ENCODE measurements at places on chromosomes 3 and 15.

DNA sequence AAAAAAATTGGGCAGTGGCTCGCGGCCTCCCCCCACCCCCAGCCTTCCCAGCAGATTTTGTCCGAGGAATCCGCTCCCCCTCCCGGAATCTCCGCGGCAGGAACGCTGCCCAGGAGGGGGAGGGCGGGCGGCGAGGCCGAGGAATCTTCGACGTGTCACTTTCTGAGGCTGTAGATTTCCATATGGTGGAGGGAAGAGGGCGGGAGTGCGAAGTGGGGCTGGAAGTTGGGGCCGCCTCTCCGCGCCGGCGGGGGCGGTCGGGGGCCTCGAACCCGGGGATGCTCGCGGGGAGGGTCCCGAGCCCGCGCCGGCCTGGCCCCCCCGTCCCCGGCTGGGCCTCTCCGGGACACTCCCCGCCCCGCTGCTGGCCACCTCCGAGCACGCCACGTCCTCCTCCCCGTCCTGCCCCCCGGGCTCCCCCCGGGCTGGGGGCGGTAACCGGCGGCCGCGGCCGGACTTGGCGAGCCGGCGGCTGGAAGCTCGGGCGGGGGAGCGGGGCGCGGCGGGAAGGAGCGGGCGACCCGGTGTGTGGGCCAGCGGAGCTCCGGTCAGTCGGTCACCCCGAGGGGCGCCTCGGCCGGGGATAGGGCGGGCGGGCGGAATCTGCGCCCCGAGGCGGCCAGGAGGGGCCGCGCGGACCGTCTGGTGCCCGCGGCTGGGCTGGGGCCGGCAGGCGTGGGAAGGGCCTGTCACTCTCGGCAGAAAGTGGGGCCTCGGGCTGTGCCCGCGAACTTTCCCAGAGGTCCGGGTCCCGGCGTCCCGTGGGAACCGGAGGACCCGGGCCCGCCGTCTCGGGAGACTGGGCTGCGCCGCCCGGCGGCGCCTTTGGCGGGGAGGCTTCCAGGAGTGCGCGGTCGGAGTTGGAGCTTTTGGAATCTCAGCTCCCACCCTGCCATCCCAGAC lies 951 bp downstream of the FNDC3B start:
- DNase-seq: peak; percentile 19

DNA sequence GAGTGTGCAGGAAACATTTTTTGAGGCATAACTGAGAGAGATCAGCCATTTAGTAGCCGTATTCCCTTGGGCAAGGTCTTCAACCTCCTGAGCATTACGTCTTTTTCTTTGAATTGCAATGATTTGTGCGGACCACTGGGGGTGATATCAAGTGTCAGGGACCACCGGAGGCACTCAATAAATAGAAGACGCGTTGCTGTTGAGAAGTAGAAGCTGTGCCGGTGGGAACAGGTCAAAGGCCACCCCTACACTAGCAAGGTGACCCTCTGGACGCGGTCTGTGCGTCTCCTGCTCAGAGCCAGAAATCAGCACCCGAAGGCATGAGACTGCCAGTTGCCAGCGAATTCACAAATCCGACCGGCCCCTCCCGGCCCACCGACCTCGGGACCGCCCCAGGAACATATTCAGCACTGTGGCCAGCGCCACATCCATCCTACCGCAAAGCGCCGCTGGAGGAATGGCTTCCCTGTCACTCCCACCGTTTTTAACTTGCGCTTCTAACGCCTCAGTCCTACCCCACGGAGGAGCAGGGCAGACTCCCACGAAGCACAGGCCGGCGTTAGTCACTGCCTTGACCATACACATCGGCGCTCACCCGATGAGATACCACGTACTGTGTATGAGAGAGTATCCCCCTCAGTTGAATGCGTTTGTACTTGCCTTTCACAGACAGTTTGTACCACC lies 1.4 kb upstream of the GHSR start:
- no peak for DNase-seq

- DNase-seq: no peak
Measured at GRCh38 chr3:150236316-150237082, 171.6 kb upstream of the TSC22D2 start.

GRCh38 chr3:67719333-67719732 lies 64.9 kb upstream of the SUCLG2 start:
- DNase-seq: no peak

DNA sequence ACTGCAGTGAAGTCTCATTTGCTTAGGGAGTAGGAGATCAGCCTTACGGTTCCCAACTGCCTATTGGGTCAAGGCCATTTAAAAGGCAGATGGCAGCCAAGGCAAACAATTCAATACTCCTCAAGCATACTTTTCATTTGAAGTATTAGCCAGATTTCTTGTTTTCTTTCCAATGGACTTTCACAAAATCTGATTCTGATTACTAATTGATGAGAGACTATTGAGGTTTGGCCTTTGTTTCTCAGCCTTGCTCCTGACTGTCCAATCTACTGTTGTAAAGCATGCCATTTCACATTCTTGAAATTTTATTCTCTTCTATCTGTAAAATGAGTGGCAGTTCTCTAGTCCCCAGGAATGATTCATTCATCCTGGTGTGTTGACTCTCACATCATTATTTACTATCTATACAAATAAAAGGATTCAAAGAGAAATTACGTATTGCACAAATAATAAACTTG lies 166.2 kb upstream of the TGFBR2 start:
- no peak for DNase-seq

DNA sequence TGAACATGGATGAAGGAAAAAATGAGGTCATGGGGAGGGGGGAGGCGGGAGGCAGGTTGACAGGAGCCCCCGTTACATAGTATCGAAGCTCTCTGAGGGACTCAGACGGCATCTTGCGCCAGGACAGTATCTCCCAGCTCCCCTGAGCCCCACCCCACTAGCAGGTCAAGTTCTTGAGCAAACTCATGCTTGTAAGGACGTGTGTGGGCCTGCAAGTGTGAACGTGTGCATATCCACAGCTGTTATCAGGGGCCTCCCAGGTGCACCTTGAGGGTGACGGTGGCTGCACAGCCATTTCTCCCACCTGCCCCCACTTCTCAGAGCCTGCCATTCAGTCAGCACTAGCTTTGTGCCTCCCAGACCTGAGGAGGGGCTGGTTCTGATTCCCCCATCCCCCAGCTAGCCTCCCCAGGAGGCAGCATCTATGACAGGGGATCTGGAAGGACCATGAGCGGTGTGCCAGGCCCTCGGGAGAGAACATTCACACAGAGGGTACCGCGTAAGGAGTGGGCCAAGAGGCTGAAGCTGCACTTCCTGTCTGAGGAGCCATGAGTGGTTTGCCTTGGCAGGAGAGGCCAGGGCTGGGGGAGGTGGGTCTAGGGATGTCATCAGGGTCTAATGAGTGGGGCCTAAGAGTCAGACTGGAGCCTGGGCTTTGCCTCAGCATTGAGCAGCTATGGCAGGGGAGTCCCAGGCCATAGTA lies 2.9 kb downstream of the SEMA3F start:
- no peak for DNase-seq

DNA sequence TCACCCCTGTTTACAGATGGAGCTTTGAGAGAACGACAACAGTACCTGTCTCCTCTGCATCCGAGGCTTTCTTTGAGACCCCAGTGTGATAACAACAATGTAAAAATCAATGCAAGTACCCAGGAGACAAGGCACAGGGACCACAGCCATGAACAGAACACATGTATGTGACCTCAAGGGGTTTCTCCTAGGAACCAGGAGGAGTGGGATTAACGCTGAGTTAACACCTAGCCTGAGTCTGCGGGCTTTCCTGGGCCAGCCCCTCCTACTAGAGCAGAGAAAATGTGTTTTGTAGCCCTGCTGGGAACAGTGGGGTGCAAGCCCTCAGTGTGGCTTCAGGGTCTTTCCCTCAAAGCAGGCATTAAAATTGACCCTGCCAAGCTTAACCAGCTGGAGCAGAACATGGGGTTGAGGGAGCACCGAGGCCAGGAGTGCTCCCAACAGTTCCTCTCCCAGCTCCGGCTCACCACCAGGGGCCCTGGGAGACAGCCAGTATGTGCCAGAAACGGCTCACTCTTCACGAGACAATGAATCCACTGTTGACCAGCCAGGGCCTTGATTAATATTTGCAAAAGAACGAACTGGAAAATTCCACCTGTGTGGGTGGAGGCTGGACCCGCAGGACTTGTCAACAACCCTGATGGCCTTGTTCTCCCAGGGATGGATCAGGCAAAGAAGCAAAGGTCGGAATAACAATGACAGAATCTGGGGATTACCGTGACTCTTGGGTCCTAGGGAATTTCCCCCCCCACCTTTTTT lies 3.6 kb downstream of the CHDH start:
- DNase-seq: peak; percentile 85

DNA sequence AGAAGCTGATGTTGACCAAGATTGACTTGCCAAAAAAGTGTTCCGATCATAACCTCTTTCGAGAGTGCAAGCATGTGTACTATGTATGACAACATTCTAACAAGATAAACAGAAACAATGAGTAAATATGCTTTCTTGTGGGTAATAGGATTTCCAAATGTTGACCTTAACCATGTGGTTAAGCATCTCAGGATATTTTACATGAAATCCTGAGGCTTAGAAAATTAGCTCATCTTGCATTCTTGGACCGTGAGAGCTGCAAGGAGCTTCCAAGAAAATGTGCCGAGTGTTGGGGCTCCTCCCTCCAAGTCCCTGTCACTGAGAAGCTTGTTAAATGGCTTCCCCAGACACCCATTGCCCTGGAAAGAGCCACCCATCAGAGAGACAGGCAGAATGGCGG lies 50.1 kb downstream of the C3orf20 start:
- no peak for DNase-seq

- DNase-seq: no peak
Measured at GRCh38 chr15:27623149-27623548, 476.0 kb downstream of the OCA2 start.

GRCh38 chr15:42354824-42355223 lies 4.5 kb upstream of the CAPN3 start:
- DNase-seq: no peak

DNA sequence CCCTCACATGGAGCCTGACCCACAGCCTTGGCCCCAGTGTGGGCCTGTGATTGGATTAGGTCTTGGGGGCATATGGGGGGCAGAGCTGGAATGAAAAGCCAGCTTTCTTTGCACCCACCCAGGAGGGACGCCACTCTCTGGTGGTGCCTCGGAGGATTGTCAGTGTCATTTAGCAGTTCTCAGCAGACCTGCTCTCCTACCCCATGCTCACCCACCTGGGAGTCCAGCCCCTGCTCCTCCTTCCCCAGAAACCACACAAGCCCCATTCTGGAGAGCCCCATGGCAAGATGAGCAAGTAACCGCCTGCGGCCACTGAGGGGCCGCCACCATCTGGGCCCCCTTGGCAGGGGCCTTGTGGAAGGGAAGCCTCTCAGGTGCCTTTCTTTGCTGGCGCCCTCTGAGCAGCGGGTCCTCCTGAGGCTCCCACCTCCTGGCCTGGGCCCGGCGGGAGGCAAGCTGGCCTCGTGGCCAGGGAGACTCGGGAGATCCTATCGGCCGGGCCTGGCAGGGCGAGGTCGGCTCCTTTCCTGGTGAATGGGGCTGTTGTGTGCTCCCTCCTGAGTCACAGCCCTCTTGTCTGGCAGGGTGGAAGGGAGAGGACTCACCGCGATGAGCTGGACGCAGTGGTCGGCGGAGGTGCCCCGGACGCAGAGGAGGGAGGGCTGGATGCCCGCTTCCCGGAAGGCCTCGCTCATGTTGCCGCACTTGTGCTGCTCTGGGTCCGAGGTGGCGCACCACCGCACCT lies 2.3 kb downstream of the MELTF start:
- no peak for DNase-seq

DNA sequence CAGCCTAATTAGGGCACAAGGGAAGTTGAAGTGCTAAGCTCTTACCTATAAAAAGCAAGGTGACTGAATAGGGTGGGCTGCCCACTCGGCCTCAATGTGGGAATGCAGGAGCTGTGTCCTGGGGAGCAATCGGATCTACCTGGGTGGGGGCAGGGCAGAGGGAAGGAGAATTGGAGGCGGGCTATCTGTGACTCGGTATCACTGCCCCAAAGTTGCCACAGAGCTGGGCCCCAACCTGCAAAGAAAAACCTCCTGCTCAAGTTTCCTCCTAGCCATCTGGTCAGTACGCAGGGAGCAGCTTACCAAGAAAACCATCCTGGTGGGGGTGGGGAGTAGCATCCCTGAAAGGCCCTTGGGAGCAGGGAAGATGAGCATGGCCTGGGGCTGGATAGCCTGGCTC lies 10.7 kb downstream of the CIB2 start:
- no peak for DNase-seq

GRCh38 chr3:50583897-50584296 lies 14.6 kb downstream of the HEMK1 start:
- DNase-seq: no peak

GRCh38 chr3:23592961-23593931 lies 212.5 kb upstream of the UBE2E1 start:
- no peak for DNase-seq

DNA sequence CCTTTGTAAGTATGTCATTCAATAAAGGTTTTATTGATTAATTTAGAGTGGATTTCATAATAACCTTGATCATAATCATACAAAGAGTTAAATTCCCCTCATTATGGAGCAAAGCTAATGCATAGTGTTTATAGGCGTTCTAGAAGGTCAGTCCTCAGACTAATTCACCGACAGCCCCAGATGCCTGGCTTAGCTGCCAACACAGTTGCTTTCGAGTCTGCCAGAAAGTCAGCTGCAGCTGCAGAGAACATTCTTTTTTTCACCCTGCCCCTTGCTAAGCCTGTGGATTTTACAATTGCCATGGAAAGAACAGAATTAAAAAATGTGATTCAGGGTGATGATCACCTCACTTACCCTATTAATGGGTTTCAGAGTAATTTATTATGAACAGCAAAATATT lies 21.2 kb downstream of the CADM2 start:
- DNase-seq: no peak

GRCh38 chr15:91114301-91114700 lies 14.2 kb downstream of the SV2B start:
- no peak for DNase-seq

- no peak for DNase-seq
Measured at GRCh38 chr3:194950906-194951628, 265.4 kb downstream of the FAM43A start.

DNA sequence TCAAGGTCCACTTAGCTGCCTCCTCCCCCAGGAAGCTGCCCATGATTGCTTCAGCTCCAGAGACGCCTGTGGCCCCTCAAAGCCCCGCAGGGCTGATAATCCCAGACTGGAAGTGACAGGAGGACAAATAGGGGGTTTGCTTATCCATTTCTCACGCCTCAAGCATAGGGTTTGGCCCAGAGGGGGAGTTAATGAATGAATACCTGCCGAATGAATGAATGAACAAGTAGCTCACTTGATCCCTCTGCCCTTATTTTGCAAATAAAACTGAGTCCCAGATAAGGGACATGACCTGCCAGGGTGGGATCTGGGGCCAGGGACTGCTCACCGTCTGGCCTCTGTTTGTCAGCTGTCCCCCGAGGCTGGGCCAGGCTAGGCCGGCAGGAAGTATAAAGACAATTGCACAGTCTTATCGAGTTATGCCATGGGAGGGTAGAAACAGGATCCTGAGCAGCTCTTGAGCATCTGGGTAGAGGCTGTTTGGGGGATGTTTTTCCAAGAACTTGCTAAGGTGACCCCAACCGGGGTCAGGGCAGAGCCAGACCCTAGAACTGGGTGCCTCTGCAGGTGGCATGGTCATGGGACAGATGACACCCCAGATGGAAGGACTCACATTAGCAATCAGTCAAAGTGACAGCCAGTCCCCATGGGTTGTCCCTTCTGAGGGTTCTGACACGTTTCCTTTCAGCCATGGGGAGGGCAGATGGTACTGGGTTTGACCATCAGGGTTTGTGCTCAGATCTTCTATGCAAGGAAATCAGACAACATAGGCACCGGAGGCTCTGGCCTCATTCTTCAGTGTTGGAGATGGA lies 45.0 kb downstream of the IQSEC1 start:
- no peak for DNase-seq

GRCh38 chr15:38254051-38254883 lies 1.6 kb downstream of the SPRED1 start:
- DNase-seq: peak; percentile 83
